CD8-positive, alpha-beta memory T cell (primary cell): ENCODE measurements at places on chromosomes 5 and 9. TPM values are rescaled to one million over a fixed set of nuclear protein-coding genes. Genes with fewer than 3 reads are reported as not detected.

Gene FAM170A
- polyA plus RNA-seq, result not detected

Gene MSANTD3
- polyA plus RNA-seq, result 7.2 TPM

Gene ITGA1
- 16.5 TPM for polyA plus RNA-seq

Gene PCDHB11
- not detected for polyA plus RNA-seq

- DNase-seq, result no peak
Measured at GRCh38 chr5:52579391-52579790, 208.3 kb upstream of the ITGA1 start.

DNA sequence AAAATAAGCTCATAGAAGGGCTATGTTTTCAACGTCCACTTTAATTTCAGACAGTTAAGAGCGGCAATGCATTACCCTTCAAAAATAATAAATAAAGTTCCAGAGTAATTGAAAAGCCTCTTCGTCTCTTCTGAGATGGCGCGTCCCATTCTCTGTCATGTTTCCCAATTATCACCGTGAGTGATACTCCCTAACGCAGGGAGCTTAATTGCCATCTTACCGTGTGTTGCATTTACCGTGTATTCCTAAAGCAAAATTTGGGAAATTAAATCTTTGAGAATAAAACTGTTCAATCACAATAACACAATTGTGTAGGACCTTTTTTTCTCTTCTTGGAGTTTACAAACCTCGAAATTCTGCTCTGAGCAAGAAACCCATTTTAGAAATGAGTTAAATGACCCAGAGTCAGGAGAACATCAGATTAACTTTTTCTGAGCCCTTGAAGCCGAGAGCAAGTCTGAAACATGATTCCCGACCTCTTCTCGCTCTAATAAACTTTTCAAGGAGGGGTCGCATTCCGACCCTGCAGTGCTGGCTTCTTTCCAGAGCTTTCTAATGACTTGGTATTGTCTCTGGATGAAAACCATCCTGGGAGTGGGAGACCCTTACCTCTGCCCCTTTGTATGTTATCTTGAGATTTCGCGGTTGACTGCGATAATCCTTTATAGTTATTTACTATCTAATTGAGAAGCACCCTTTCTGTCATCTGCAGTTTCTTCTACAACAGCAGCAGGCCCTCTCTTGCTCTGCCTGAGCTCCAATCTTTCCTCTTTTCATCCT, 251.5 kb downstream of the FSTL4 start:
- no peak for DNase-seq

DNA sequence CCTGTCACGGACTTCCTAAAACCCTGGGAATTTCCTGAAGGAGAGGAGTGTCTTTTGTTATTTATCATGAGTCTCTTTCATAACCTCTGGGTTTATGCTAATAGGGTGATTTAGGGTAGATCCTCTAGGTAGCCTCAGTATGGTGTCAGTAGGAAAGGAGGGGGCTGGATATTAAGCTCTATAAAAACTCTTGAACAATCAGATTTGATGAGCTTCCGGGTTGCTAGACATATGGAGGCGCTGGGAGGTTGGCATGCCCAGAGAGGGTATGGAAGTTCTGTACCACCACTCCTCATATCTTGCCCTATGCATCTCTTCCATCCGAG, 15.6 kb upstream of the PTBP3 start:
- no peak for DNase-seq

DNA sequence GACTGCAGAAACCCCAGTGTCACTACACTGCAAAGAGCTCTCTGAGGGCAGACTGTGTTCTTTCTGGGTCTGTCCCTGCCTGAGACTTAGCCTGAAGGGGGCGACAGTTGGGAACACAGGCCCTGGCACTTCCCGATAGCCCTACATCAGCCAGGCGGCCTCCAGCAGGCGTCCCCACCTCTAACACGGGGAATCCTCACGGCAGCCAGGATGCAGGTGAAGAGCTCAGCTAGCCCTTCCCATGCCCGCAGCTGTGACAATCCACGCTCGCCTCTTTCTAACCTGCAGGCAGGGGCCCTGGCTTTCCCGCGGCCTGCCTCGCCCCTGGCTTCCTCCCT, 5.9 kb downstream of the MED22 start:
- no peak for DNase-seq

GRCh38 chr9:68433531-68434110, 77.2 kb downstream of the PGM5 start:
- no peak for DNase-seq

DNA sequence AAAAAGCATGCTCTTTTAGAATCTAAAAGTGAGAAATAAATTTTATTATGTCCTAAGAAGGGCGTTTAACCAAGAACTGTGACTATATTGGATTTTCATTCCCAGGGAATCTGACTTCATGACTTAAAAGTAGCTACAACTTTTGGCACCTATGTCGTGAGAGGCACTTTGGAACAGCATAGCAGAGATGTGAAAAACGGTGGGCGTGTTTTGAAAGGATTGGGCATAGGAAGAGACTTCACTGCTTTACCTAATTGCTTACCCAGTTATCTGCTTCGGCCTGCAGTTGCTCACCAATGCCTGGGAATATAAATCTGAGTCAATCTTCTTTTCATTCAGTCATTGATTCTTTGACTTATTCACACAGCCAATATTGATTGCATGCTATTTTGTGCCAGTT, 363.4 kb downstream of the DNAH5 start:
- no peak for DNase-seq
